ENCODE measurements at places on chromosomes 5 and 9.

GRCh38 chr5:40674661-40675235 is 5.0 kb upstream of the PTGER4 start:
- DNase-seq, result no peak

GRCh38 chr5:42507451-42508097 is 84.3 kb downstream of the GHR start:
- no peak for DNase-seq

DNA sequence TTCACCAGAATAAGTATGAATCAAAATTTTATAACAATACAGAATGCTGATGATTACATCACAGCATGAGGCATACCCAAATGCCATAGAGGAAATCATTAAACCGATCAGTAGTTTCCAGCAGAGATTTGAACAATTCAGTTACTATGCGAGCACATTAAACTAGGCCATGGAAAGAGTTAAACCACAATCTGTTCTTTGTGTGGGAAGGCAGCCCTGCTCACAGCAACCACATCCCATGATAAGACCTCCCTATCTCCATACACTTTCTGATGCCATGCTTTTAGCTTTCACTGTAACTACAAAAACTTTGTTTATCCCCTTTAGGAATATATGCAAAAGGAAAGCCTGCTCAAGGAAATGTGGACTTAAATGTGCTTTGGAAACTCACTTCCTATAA is 4.5 kb downstream of the NFIB start:
- no peak for DNase-seq

DNA sequence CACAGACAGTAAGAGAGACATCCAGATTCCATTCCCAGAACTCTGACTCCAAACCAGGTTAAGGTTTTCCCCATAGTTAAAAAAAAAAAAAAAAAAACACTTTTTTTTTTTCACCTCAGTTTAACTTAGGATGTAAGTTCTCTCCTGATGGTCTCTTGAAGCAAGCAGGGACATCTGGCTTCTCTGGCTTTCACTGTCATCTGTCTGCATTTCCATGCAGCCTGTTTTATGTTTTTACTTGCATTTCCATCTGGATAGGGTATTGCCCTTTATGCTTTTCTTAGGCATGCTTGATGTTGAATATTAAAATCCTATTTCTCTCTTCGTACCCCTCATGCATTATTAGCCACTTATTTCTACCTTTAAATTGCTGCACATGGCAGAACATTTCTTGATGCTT is 135.3 kb upstream of the WWC1 start:
- DNase-seq, result no peak

DNA sequence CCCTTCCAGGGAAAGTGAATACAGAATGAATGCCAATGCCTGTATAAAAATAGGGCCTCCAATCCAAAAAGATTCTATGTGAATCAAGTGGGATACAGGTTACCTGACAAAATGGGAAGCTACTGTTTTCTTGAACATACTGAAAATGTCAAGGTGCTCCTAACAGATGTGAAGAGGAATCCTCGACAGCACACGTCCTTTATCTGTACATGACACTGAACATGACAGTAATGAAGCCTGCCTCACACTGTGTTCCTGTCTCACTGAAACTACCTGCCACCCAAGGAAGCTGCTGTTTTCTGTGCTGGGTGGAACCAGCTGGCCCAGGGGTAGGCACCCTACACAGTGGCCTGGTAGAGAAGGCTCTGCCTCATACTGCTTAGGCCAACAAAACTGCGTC is 165.3 kb upstream of the RAPGEF1 start:
- no peak for DNase-seq

DNA sequence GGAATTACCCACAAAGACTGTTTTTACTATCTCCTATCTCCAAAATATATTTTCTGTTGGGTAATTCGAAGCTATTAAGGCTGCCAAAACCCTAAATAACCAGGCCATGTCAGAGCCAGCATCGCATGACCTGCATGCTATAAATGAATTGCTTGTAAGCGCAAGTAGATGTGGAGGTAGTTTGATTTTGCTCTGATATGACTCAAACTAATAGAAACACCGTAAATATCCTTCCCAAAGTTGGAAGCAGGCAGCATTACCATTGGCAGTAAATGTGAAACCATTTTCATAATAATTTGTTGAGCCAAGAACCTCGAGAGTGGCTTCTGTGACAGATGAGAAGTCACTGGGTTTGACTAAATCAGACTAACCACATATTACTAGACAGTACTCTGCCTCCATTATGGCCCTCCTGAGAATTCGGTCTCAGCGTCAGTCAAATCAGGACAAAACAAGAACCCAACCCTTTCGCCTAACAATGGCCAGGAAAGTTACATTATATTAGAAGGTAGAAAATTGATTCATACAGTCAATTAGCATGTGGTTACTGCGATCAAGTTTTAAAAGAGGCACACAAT is 289.8 kb downstream of the SPOCK1 start:
- DNase-seq, result no peak
